ENCODE measurements at places on chromosomes 4 and X.

- H3K27me3 ChIP-seq: no peaks in the 10 kb centered on the region
- no peak overlapping the region for H3K27ac ChIP-seq
- no peaks in the 10 kb centered on the region for H3K36me3 ChIP-seq
- no peak overlapping the region for H3K4me3 ChIP-seq
- no peak for DNase-seq
These were observed 48.5 kb downstream of the WDFY3 start for GRCh38 chr4:84917869-84918600.

DNA sequence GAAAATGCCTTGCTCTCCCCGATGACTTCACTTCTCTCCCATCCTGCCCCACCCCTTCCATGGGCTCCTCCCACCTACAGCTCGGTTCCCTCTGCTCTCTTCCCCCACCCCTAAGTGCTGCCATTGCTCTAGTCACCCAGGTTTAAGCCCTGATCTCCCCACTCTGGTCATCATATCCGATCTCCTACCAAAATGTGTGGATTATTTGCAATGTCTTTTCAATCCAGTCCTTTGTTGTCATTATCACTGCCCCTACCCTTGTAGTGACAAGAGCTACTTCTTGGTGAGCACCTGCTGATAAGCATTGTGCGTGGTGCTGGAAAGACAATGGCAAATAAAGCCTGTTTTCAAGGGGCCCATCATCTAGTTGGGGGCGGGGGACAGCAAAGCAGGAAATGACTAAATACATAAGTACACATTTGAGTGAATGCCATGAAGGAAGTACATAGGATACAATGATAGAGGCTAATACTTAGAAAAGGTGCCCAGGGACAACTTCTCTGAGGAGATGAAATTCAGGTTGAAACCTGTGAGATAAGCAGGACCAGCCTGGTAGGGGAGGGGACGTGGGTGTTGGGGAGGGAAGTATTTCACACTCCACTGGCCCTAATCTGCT lies 63.8 kb downstream of the DLG3 start:
- no peaks in the 10 kb centered on the region for H3K36me3 ChIP-seq
- no peak overlapping the region for H3K4me3 ChIP-seq
- peaks cover 2% of the 10 kb centered on the region for H3K4me1 ChIP-seq

GRCh38 chr4:54066718-54067129 lies 2.3 kb upstream of the CHIC2 start:
- no peaks in the 10 kb centered on the region for H3K27me3 ChIP-seq
- DNase-seq: no peak
- peaks cover 5% of the 10 kb centered on the region for H3K36me3 ChIP-seq
- no peak overlapping the region for H3K27ac ChIP-seq
- H3K4me3 ChIP-seq: no peak overlapping the region

DNA sequence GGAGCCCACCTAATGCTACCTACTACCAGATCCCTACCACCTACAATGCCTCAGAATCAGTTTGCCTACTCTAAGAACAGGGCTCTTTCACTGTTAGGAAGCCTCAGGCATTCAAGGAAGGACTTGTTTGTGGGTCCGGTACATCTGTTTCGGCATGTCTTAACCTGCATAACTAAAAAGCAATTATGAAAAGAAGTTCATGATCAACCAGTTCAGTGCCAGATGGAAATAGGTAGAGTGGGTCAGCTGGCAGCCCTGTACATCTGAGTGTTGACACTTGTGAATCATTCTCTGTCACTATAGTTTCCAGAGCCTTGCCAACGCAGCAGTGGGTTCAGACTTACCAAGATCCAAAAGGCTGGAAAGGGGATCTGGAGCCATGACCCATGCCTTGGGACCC lies 3.3 kb downstream of the TMEM185A start:
- no peak for DNase-seq
- no peak overlapping the region for H3K27ac ChIP-seq
- no peaks in the 10 kb centered on the region for H3K27me3 ChIP-seq
- peaks cover 67% of the 10 kb centered on the region for H3K4me1 ChIP-seq
- no peaks in the 10 kb centered on the region for H3K36me3 ChIP-seq

- H3K4me3 ChIP-seq: no peak overlapping the region
- H3K36me3 ChIP-seq: no peaks in the 10 kb centered on the region
- DNase-seq: no peak
- H3K27ac ChIP-seq: no peak overlapping the region
- peaks cover 11% of the 10 kb centered on the region for H3K27me3 ChIP-seq
These were observed 259.2 kb downstream of the COL25A1 start for GRCh38 chr4:109043286-109043685.

DNA sequence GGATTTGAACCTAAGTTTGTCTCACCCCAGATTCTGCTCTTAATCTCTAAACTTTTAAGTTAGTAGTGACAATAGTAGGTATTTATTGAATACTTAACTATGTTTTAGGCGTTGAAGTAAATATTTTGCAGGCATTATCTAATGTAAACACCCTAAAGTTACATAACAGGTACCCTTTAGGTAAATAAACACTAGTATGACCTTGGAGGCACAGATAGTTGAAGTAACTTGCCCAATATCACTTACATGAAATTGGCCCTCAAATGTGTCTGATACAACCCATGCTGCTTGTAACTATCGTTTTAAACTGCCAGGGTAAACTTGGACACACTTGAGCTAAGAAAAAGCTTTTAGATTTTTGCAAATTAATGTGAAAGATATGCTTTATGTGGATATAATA lies 3.0 kb downstream of the HPRT1 start:
- no peaks in the 10 kb centered on the region for H3K27me3 ChIP-seq
- no peak for DNase-seq
- peaks cover 9% of the 10 kb centered on the region for H3K4me1 ChIP-seq
- H3K27ac ChIP-seq: no peak overlapping the region
- no peak overlapping the region for H3K4me3 ChIP-seq

GRCh38 chr4:3674479-3674851 lies 91.7 kb upstream of the ADRA2C start:
- no peaks in the 10 kb centered on the region for H3K36me3 ChIP-seq
- DNase-seq: no peak
- H3K27ac ChIP-seq: no peak overlapping the region

- DNase-seq: no peak
- no peak overlapping the region for H3K4me3 ChIP-seq
- H3K27me3 ChIP-seq: no peaks in the 10 kb centered on the region
- H3K4me1 ChIP-seq: no peaks in the 10 kb centered on the region
- no peak overlapping the region for H3K27ac ChIP-seq
These were observed 540.9 kb downstream of the TRIML1 start for GRCh38 chr4:188680004-188680666.
